Nasal cavity respiratory epithelium epithelial cell of viscerocranial mucosa (primary cell): ENCODE measurements at places on chromosomes 3 and 15. TPM values are rescaled to one million over a fixed set of nuclear protein-coding genes. Genes with fewer than 3 reads are reported as not detected.

Gene GPR27
- under 0.01 and 1.6 TPM in 2 replicates for total RNA-seq

Gene IQCF5
- not detected in 2 replicates for total RNA-seq

Gene SMCO1
- not detected in 2 replicates for total RNA-seq

Gene ZNF620
- 1.7 and 1.9 TPM in 2 replicates for total RNA-seq

Gene NANOGP8
- 0.07 TPM in 1 of 2 replicates, not detected in the other for total RNA-seq

Gene MRPL3
- 128 and 137 TPM in 2 replicates for total RNA-seq

Gene UCN2
- 2.4 and 12.2 TPM in 2 replicates for total RNA-seq

Gene CPA3
- not detected in 2 replicates for total RNA-seq

Gene CPN2
- total RNA-seq: not detected in 2 replicates

Gene APBA2
- 5.1 and 9.0 TPM in 2 replicates for total RNA-seq

Gene VPS39
- total RNA-seq: 27.7 and 55.6 TPM in 2 replicates

Gene ANXA2
- total RNA-seq: 2,729 and 3,321 TPM in 2 replicates

Gene ANKRD63
- not detected in 2 replicates for total RNA-seq

Gene TP63
- total RNA-seq: 173 and 254 TPM in 2 replicates

Gene SLC28A2
- not detected in 2 replicates for total RNA-seq

Gene ERICH6
- not detected in 2 replicates for total RNA-seq

Gene CPLX3
- total RNA-seq: not detected in 2 replicates

Gene RTP3
- total RNA-seq: not detected in 2 replicates

Gene HESX1
- 0.43 and 0.68 TPM in 2 replicates for total RNA-seq

Gene CCDC54
- not detected in 2 replicates for total RNA-seq

Gene GOLGA6A
- total RNA-seq: under 0.01 and 0.07 TPM in 2 replicates

Gene CYP11A1
- under 0.01 and 0.07 TPM in 2 replicates for total RNA-seq

Gene AGTR1
- total RNA-seq: not detected in 2 replicates

Gene LPP
- 21.5 and 50.5 TPM in 2 replicates for total RNA-seq

Gene TMEM207
- not detected in 2 replicates for total RNA-seq

Gene RNF7
- 27.9 and 36.2 TPM in 2 replicates for total RNA-seq
